ENCODE measurements at places on chromosomes 13 and 19. TPM values are rescaled to one million over a fixed set of nuclear protein-coding genes. Genes with fewer than 3 reads are reported as not detected.

The TMC4 gene
- 0.45 TPM for total RNA-seq

The BLVRB gene
- 43.0 TPM for total RNA-seq

The CADM4 gene
- total RNA-seq = 0.55 TPM

The CABP5 gene
- total RNA-seq = not detected

The CCDC97 gene
- total RNA-seq = 16.2 TPM

The PCP2 gene
- total RNA-seq = not detected

GRCh38 chr13:110512198-110512740, 49.3 kb downstream of the RAB20 start:
- no peak overlapping the region for H3K4me3 ChIP-seq
- H3K27ac ChIP-seq = no peak overlapping the region
- DNase-seq = no peak
- peaks cover 3% of the 10 kb centered on the region for H3K27me3 ChIP-seq

DNA sequence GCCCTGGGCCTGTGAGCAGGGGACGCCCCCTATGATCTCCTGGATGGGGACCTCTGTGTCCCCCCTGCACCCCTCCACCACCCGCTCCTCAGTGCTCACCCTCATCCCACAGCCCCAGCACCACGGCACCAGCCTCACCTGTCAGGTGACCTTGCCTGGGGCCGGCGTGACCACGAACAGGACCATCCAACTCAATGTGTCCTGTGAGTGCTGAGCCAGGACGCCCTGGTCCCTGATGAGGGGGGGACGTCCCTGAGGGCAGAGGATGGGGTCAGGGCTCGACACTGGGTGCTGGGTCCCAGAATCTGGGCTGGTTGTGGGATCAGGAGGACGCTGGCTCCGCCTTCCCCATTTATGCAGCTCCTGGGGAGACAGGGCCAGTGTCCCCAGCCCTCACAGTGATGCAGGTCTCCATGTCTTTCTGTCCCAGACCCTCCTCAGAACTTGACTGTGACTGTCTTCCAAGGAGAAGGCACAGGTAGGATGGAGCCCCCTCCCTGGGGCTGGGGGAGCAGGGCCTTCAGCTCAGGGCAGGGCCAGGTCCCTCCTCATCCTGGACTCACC, 2.5 kb downstream of the SIGLEC7 start:
- H3K27me3 ChIP-seq = peaks cover 13% of the 10 kb centered on the region
- H3K4me1 ChIP-seq = no peaks in the 10 kb centered on the region
- no peak overlapping the region for H3K4me3 ChIP-seq
- no peak overlapping the region for H3K27ac ChIP-seq
- no peak for DNase-seq

GRCh38 chr13:44196196-44196751, 177.3 kb upstream of the SERP2 start:
- no peak overlapping the region for H3K27ac ChIP-seq
- no peak overlapping the region for H3K4me3 ChIP-seq
- peaks cover 13% of the 10 kb centered on the region for H3K4me1 ChIP-seq
- DNase-seq = no peak

GRCh38 chr19:57008432-57008831, 111.4 kb upstream of the USP29 start:
- no peak overlapping the region for H3K27ac ChIP-seq
- H3K36me3 ChIP-seq = peaks cover 8% of the 10 kb centered on the region
- H3K27me3 ChIP-seq = no peaks in the 10 kb centered on the region
- H3K4me1 ChIP-seq = no peaks in the 10 kb centered on the region
- no peak overlapping the region for H3K4me3 ChIP-seq

DNA sequence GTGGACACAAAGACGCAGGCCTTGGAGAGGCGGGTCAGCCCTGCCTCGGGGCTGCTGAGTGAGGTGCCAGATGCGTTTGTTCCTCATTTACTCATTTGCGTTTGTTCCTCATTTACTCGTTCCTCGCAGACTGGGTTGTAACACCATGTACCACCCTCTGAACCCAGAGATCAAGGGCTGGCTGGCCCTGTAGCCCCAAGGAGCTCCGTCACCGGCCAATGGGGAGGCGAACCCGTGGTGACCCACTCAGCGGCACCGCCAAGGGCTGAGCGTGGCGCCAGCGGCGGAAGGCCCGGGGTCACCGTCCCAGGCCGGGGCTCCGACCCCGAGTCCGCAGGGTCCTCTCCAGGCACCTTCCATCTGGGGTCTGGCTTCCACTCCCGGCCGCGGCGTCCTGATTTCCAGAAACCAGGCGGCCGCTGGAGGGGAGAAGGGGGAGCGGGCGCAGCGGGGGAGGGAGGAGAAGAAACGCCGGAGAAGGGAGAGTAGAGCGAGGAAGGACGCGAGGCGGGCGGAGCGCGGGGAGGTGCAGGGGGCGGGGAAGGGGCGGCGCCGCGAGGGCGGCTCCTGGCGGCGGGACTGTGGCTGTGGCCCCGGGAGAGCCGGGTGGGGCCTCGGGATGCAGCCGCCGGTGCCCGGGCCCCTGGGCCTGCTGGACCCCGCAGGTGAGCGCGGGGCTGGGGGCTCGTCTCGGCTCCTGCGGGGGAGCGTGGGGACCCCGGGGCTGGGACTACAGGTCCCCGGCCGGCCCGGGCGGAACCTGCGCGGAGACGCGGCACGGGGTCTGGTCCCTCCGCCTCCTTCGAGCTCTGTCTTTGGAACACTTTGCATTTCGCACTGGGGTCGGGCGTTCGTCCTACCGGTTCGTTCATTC, at the start of gene TMEM255B:
TMEM255B (plus strand) TSS at position 576 of the 874 bp plus-strand sequence; CDS start at position 620, 44 bp downstream.
- H3K4me3 ChIP-seq = peak within 1 kb of the TSS; percentile 96
- peaks cover 33% of the 10 kb centered on the region for H3K4me1 ChIP-seq
- peak within 1 kb of the TSS; percentile 34 for H3K27ac ChIP-seq
- H3K27me3 ChIP-seq = peaks cover 10% of the 10 kb centered on the region
- peak; percentile 35 for DNase-seq
- H3K36me3 ChIP-seq = no peaks in the 10 kb centered on the region

GRCh38 chr13:82147526-82147925, 1734.7 kb downstream of the SLITRK1 start:
- H3K27me3 ChIP-seq = no peaks in the 10 kb centered on the region
- H3K36me3 ChIP-seq = no peaks in the 10 kb centered on the region
- H3K4me1 ChIP-seq = no peaks in the 10 kb centered on the region
- DNase-seq = no peak
- H3K27ac ChIP-seq = no peak overlapping the region

DNA sequence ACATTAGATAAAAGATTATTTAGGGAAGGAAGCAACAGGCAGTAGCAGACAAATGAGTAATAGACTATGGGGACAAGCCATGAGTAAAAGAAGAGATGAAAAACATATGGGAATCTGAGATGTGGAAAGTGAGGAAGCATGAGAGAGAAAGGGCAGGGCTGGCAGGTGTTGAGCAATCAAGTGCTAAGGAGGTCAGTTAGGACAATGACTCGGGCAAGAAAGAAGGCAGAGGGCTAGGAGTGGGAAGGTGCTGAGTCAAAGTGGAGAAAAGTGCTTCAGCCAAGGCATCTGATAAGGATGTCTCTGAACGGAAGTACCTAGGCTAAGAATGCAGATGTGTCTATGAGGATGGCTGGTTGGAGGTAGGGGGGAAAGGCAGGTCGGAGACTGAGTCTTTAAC, 291.9 kb upstream of the HTR2A start:
- no peaks in the 10 kb centered on the region for H3K36me3 ChIP-seq
- H3K27me3 ChIP-seq = no peaks in the 10 kb centered on the region
- H3K4me3 ChIP-seq = no peak overlapping the region
- peak; percentile 50 for DNase-seq

DNA sequence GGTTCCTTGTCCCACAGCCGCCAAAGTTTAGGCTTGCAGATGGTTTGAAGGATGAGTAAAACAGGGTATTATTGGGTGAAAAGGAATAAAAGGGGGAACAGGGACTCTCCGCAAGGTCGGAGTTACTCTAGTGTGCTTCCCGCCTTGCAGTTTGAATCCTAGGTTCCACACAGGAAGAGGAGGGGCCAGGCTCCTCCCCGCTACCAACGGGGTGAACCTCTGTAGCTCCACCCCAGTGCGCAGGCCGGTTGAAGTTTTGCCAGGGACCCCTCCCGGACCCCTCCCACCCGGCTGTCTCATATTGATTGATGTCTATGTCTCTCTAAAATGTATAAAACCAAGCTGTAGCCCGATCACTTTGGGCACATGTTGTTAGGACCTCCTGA, 11.6 kb upstream of the GTF2F2 start:
- no peak overlapping the region for H3K4me3 ChIP-seq
- H3K36me3 ChIP-seq = no peaks in the 10 kb centered on the region
- H3K27ac ChIP-seq = no peak overlapping the region
- no peak for DNase-seq
- H3K27me3 ChIP-seq = peaks cover 13% of the 10 kb centered on the region

DNA sequence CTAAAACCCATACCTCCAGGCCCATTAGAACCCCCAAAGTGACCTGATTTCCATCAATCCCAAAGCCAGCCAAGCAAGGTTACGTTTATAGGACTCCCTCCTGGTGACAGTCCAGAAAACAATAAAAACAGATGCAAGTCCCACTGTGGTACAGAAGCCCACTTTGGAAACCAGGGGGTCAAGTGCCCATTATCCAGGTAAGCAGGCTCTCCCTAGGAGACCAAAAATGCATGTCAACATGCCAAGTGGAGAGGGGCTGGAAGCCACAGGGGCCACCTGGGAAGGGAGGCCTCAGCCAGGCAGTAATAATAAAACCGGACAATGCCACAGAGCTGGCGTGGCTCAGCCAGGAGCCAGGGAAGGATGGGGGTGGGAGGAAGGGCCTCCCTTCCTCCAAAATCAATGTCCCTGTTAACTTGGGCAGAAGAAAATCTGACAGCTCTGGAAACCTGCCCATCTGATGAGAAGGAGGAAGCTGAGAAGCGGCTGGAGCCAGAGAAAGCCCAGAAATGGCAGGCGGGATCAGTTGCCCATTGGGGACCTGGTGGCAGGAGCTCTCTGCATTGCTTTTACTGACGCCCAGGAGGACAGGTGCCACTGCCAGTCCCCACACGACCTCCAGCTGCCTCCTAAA, 160.4 kb downstream of the ZIC5 start:
- H3K27me3 ChIP-seq = peaks cover 2% of the 10 kb centered on the region
- no peaks in the 10 kb centered on the region for H3K36me3 ChIP-seq
- H3K4me3 ChIP-seq = no peak overlapping the region
- H3K4me1 ChIP-seq = peaks cover 27% of the 10 kb centered on the region

DNA sequence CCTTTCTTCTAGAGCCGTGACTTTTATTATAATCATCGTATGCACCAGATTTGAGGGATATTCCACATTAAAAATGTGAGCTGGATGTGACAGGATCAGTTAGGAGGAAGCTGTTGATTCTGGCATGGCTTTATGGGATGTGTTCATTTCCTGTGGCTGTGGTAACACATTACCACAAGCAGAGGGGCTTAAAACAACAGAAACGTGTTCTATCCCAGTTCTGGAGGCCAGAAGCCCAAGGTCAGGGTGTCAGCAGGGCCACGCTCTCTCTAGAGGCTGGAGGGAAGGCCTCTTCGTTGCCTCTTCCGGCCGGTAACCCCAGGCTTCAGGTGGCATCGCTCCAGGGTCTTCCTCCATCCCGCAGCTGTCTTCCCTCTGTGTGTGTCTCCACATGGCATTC, 14.5 kb downstream of the MED25 start:
- no peak overlapping the region for H3K4me3 ChIP-seq
- no peak for DNase-seq
- H3K4me1 ChIP-seq = peaks cover 9% of the 10 kb centered on the region
- H3K27ac ChIP-seq = peak overlapping the region; percentile 30
- H3K27me3 ChIP-seq = peaks cover 7% of the 10 kb centered on the region
- peaks cover 25% of the 10 kb centered on the region for H3K36me3 ChIP-seq

DNA sequence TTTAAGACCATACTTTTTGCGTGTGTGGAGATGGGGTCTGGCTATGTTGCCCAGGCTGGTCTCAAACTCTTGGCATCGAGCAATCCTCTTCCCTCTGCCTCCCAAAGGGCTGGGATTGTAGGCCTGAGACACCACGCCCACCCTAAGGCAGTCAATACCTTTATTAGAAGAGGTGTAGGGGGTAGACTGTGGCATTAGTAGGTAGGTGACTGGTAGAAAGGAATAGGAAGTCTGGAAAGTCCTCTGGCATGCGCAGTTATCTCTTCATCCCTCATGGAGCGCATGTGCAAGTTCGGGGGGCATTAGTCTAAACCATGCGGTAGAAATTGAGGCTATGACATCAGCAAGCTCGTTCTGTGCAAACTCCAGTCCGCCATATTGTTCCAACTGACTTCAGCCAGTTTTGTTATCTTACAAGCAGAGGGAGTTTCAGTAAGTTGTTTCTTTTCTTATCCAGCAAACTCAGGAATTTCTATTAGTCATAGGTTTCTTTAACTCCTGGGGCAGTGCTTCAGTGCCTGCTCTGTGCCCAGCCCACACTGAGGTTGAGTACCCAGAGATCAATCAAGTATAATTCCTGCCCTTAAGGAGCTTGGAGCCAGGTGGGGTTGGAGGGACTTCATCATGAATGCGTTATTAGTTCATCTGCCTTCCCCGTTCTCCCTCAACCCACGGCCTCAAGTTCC, 7.3 kb upstream of the RANBP3 start:
- no peak overlapping the region for H3K4me3 ChIP-seq
- peak; percentile 45 for DNase-seq
- H3K4me1 ChIP-seq = peaks cover 37% of the 10 kb centered on the region
- H3K27me3 ChIP-seq = peaks cover 2% of the 10 kb centered on the region

DNA sequence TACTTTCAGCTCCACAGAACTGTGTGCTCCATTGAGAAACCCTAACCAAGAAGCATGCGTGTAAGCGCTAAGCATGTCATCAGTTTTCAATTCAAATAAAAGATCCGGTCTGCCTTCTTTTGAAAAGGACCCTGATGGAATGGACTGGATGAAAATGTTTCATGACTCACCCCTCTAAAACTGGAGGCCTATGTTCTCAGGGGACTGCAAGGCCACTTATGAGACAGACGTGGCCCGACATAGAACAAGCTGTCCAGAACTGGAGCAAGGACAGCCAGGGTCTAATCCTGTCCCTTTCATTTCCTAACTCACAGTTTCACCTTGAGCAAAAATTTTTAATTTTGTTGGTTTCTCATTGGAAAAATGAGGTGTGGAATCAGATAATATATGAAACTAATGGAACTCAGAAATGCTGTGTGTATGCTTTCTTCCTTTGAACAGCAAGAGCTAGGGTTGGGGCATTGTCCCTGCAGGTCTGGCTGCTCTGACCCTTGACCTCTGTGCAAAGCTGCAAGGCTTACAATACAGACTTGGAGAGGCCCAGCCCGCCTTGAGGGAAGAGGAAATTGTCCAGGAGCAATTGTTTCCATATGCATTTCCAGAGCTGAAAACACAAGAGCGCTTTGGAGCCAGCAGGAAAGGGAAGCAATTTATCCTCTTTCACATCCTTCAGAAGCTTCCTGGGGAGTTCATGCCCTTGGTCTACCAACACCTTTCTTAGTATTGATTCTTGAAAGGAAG, 553.4 kb upstream of the KLF12 start:
- no peak overlapping the region for H3K27ac ChIP-seq
- H3K36me3 ChIP-seq = no peaks in the 10 kb centered on the region
- H3K4me1 ChIP-seq = no peaks in the 10 kb centered on the region

GRCh38 chr13:77548095-77548494, 12.6 kb downstream of the SCEL start:
- H3K27ac ChIP-seq = no peak overlapping the region
- H3K36me3 ChIP-seq = no peaks in the 10 kb centered on the region
- H3K4me3 ChIP-seq = no peak overlapping the region
- no peak for DNase-seq

DNA sequence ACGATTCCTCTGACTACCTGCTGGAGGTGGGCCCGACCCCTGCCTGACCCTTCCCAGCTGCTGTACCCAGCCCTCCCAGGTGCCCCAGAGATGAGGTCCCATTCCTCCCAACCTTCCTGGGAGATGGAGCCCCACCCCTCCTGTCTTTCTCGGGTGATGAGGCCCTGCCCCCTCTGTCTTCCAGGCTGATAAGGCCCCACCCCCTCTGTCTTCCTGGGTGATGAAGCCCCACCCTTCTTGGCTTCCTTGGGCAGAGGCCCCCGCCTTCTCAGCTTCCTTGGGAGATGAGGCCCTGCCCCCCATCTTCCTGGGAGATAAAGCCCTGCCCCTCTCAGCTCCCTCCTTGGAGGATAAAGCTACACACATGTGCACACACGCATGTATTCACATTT, 47.9 kb downstream of the CERS4 start:
- no peak overlapping the region for H3K27ac ChIP-seq
- no peaks in the 10 kb centered on the region for H3K4me1 ChIP-seq

Measured in HFFc6 (cell line).